ENCODE measurements at places on chromosomes 1 and 21. TPM values are rescaled to one million over a fixed set of nuclear protein-coding genes. Genes with fewer than 3 reads are reported as not detected.
A peak's percentile ranks its signal among the peaks of the same experiment; 100 is the strongest.

DNA sequence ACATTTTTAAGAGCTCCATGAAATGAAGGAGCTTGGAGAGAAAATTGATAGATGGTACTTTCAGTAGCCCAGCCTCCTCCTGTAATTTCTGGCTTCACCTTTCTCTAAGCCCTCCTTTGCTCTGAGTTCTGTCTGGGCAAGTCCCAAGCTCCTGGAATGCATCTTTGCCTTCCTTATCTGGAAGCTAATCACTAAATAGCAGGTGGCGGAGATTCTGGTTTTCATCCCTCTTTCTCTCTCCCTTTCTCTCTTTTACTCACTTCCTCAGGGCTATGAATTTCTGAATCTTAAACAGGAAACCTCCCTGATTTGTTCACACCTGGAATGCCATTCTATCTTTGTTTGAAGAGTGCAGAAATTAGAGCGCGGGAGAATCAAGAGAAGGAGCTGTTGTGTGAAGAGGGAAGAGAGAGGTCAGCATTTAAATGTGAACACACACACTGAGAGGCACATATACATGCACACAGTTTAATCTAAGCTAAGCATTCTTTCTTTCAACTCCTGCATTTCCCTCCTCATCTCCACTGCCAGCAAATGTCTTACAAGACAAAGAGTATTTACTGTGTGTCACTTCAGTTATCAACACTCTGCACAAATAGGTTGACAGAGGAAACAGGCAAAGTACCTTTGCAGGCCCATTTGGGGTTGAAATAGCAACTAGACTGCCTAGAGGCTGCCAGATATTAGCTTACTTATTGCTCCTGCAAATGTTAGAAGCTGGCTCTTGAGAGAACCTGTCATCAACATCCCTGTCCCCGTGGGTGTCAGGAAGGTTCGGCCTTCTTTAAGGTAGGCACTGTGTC lies 199.4 kb upstream of the CAMK1G start:
- DNase-seq, result no peak

- no peak for DNase-seq
Observed at GRCh38 chr1:107793896-107794453, 171.0 kb downstream of the VAV3 start.

DNA sequence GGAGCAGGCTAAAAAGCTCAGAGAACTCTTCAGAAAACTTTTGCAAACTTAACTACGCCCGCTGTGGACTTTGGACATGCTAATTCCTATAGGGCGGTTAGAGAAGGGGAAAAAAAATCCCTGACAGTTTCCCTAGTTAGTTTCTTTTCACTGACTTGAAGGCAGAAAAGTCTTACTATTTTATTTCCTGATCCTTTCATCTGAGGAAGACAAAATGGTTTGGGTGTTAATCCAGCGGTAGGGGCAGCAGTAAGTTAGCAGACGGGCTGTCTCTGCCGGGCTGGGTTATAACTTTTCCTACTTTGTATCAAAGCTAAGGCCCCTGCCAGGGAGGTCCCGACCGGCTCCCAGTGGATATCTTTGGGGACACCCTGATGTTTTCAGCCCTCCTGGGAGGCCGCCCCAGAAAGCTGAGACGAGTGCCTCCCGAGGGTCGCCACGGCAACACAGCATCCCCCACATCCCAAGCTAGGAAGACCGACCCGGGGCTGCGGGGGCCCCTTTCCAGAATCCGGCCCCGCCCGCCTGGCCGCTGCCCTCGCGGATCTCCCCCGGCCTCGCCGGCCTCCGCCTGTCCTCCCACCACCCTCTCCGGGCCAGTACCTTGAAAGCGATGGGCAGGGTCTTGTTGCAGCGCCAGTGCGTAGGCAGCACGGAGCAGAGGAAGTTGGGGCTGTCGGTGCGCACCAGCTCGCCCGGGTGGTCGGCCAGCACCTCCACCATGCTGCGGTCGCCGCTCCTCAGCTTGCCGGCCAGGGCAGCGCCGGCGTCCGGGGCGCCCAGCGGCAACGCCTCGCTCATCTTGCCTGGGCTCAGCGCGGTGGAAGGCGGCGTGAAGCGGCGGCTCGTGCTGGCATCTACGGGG lies 162.6 kb downstream of the RUNX1 start:
- no peak for DNase-seq

- DNase-seq, result no peak
Observed at GRCh38 chr1:212098310-212098709, 62.8 kb downstream of the DTL start.

GRCh38 chr1:119739150-119739549 lies 27.4 kb downstream of the PHGDH start:
- DNase-seq, result peak; percentile 24

DNA sequence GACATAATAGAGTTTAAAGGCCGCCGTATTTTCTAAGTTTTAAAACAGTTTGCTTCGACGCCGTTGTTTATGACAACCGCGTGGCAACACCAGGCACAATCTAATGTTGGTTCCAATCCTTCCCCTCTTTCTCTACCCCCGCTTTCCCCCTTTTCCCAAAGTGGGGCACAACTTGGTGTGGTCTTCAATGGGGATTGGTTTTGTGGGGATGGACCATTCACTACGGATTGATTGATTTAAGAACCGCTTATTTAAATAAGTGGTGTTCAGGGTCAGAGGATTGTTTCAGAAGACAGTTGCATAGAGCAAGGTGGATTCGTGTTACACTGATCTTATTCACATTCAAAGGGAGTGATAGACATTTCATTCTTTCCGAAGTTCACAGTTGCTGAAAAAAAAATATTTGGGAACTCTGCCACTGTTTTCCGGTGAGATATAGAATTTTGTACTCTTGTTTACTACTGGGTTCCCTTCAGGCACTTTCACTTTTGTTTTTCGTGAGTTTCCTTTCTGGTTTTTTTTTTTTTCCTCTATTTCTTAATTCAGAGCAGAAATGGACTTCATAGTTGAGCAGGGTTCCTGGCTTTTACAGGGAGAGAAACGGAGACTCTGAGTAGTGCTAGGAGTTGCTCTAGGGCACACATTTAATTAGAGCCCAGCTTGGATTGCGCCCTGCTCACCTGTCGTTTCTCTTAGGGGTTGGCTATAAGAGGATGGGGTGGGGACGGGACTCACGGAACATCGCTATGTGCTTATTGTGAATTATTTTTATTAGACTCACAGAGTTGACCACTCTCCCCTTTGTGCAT lies 79.6 kb upstream of the AK4 start:
- peak; percentile 41 for DNase-seq

The KCNE2 gene
- not detected for polyA plus RNA-seq

DNA sequence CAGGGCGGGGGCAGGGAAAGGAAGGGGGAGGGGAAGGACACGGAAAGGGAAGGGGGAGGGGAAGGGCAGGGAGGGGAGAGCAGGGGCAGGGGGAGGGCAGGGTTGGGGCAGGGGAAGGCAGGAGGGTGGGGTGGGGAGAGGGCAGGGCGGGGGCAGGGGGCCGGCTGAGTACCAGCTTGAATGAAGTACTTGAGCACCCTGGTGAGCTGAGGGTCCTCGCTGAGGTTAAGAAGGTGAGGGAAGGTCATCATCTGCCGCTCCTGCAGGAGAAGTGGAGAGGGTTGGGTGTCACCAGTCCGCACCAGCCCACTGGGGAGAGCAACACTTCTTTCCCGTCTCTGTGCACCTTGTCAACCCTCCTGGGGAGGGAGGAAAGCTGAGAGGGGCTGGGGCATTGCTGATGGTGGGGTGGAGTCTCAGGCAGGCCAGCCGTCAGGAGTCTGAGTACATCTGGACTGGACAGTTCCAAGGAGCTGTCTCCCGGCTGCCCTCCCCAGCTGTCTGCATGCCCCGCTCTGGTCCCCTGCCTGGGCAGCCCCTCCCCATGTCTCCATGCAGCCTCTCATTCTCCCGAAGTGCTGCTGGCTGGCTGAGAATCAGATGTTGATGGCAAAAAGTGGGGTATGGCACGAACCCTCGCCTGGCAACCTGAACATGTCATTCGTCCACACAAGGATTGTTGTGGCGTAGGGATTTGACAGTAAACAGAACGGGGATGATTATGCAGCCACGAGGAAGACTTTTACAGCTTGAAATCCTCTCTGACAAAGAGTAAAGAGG lies 70.0 kb downstream of the SCCPDH start:
- no peak for DNase-seq

DNA sequence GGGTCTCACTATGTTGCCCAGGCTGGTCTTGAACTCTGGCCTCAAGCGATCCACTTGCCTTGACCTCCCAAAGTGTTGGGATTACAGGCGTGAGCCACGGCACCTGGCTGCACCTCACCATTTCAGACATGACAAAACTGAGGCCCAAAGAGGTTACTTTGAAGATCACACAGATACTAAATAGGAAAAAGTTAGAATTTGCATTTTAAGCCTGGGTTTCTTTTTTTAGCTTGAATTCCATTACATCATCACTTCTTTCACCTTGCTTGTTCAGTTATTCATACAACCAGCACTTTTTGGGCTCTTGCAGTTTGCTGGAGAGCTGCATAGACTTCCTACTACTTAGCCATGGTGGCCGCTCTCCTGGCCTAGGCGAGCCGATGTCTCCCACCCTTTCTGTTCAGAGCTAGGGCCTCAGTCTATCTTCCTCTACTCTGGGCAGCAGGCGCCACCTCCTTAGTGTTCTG lies 16.3 kb upstream of the CD2 start:
- DNase-seq, result no peak

- no peak for DNase-seq
Observed at GRCh38 chr1:98197356-98197755, 276.5 kb upstream of the DPYD start.

- no peak for DNase-seq
Observed at GRCh38 chr1:18121072-18121820, 13.6 kb downstream of the IGSF21 start.

DNA sequence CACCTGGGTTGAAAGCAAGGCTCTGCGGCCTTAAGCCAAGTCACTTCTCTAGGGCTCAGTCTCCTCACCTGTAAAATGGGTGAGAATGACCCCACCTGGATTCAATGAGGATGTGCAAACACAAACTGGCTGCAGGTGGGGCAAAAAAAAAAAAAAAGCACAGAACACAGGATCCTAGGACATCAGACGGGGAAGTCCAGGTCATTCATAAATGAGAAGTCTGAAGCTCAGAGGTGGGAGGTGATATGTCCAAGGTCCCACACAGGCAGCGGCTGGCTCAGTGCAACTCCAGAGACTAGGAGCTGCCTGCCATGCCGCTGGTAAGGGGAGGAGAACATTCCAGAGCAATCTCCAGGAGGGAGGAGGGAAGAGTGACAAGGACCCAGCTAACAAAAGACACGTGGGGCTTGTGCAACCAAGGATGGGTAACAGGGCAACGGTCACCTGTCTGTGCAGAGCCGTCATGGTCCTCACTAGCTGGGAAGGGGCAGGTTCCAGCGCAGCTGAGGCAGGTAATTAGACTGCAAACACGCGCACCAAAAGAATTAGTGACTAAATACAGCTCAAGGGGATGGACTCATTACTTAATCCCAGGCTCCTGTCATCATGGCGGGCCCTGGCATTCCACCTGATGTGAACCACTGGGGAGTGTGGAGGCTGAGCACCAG lies 19.5 kb downstream of the IFFO2 start:
- DNase-seq, result no peak

- no peak for DNase-seq
Observed at GRCh38 chr21:38643404-38644023, 145.2 kb upstream of the ERG start.

GRCh38 chr1:86259390-86259789 lies 102.8 kb upstream of the COL24A1 start:
- DNase-seq, result no peak

DNA sequence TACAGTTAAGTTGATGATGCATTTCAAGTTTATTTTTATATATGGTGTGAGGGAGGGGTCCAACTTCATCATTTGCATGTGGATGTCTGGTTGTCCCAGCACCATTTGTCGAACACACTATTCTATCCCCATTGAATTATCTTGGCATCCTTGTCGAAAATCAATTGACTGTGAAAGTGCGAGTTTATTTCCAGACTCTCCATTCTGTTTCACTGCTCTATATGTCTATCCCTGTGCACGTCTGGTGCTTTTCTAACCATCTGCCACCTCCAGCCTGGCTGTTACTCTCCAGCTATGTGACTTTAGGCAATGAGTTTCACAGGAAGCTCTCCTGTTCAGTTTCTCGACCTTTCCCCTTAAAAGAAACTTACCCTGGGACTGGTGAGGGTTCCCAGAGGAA lies 137.1 kb upstream of the KLHDC7A start:
- DNase-seq, result no peak

DNA sequence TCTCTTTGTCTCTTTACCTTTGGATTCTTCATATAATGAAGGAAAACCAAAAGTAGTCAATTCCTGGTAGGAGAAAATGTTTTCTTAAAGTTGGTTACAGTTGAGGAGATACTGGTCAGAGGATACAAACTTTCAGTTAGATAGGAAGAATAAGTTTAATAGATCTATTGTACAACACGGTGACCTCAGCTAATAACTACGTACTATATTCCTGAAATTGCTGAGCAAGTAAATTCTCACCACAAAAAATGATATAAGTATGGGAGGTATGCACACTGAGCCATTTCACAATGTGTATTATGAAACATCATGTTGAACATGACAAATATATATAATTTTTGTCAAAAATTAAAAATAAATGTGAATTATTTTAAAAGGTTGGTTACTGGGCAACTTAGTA lies 20.4 kb downstream of the SSX2IP start:
- DNase-seq, result no peak

DNA sequence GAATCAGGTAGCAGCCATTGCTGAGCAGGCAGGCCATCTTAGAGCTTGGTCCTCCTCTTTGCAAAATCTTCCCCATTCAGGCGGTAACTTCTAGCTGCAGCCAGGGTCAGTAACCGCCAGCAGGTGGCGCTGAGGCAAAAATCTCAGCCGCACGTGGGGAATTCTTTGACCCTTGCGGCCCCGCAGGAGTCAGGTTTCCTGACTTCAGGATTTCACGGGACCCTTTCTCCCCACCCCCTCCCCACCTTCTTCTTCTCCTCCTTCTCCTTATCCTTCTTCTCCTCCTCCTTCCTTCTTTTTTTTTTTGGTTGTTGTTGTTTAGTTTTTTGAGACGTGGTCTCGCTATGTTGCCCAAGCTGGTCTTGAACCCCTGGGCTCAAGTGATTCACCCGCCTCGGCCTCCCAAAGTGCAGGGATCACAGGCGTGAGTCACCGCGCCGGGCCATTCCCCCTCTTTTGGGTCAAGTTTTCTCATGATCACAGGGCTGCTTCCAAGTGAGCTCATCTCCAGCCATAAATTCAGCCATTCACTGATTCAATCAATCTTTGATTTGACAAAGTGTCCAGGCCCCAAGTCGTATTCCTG lies 33.4 kb upstream of the TENT5B start:
- DNase-seq, result peak; percentile 83

The MYOG gene
- polyA plus RNA-seq, result not detected

The TGFBR3 gene
- 7.5 TPM for polyA plus RNA-seq

GRCh38 chr21:28737674-28738419 lies 254.8 kb downstream of the LTN1 start:
- no peak for DNase-seq

The CHI3L2 gene
- polyA plus RNA-seq, result 0.22 TPM

The CYP4Z1 gene
- polyA plus RNA-seq, result not detected

The ERICH3 gene
- not detected for polyA plus RNA-seq

- no peak for DNase-seq
Observed at GRCh38 chr1:110674337-110675059, at the start of gene KCNA3. Gene KCNA3 (minus strand): TSS chr1:110674940. CDS start chr1:110674809, 131 bp downstream.

- peak; percentile 82 for DNase-seq
Observed at GRCh38 chr1:165828103-165828668, 772 bp downstream of the UCK2 start.

The NEK2 gene
- 66.4 TPM for polyA plus RNA-seq

The SYNC gene
- 1.1 TPM for polyA plus RNA-seq

- no peak for DNase-seq
Observed at GRCh38 chr21:26185021-26185420, 14.5 kb upstream of the APP start.

The GABRD gene
- polyA plus RNA-seq, result not detected
